Naive thymus-derived CD8-positive, alpha-beta T cell (primary cell): ENCODE measurements at places on chromosomes 2 and 18.

DNA sequence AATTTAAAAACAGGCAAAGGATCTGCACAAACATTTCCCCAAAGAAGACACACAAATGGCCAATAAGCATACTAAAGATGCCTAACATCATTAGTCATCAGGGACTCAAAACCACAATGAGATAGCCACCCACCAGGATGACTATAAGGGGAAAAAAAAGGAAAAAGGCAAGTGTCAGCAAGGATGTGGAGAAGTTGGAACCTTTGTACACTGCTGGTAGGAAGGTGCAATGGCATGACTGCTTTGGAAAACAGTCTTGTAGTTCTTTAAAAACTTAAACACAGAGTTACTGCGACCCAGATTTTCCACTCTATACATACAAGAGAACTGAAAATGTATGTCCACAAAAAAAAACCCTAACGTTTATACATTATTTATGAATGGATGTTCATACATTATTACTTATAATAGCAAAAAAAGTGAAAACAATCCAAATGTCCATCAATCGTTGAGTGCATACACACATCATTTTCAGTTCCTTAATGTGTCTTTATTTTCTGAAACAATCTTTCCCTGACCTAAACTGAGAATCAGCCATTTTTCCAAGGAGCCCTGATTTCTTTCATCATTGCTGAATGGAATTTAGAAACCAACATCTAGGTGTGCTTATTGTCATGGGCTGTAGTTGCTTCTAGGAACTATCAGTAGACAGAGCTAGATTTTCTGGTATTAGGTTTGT, 64.7 kb upstream of the TLK1 start:
- DNase-seq: no peak

DNA sequence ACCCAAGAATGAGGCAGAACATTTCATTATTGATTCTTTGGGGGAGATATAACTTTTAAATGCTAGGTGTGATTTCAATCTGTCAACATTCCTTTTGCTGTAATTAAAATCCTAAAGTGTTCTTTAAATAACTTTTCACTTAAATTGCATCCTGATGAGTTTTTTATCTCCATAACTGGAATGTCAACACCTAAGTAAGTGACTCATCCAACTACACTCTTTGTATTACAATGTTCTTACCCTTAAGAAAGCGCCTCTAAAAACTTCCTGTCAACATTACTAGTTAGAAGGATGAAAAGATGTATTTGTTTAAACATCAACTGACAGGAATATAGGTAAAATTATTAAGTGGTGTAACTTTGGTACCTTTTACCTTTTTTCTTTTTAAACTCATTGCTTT, 1657.0 kb downstream of the LRP1B start:
- DNase-seq: no peak

DNA sequence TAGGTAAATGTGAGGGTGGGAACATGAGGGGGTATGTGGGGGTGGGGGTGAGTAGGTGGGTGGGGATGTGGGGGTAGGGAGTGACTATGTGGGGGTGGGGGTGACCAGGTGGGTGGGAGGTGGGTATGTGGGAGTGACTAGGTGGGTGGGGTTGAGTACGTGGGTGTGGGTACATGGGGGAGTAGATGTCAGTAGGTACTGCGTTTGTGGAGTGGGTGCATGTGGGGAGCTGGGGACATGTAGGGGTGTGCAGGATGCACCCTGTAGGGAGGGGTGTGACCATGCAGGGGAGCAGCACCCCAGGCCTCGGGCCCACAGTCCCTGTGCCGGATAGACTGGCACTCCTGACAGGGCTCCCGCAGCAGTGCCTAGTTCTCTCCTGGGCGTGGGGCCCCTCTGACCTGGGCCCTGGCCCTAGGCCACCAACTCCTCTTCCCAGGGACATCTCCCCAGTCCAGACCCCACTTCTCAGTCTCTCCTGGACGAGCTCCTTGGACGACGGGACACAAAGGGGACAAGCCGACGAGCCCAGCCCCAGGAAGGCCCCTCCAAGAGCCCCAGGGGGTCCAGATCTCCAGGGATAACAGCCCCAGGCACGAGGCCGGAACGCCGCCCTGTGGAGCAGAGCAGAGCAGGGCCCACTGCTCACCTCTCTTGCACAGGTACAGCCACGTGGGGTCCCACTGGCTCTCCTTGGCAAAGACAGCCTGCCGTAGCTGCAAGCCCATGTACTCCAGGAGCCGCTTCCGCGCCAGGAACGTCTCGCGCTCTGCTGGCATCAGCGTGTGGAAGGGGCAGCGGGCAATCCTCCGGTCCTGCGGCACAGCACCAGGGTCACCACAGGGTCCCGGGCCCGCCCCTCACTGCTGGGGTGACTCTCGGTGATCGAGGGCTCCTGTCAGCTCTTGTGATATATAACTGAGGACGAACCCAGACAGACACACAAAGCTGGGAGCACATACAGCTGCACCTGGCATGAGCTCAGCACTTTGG, 58.2 kb downstream of the ANKMY1 start:
- no peak for DNase-seq

GRCh38 chr18:79577451-79578395, 101.9 kb upstream of the CTDP1 start:
- DNase-seq: no peak

DNA sequence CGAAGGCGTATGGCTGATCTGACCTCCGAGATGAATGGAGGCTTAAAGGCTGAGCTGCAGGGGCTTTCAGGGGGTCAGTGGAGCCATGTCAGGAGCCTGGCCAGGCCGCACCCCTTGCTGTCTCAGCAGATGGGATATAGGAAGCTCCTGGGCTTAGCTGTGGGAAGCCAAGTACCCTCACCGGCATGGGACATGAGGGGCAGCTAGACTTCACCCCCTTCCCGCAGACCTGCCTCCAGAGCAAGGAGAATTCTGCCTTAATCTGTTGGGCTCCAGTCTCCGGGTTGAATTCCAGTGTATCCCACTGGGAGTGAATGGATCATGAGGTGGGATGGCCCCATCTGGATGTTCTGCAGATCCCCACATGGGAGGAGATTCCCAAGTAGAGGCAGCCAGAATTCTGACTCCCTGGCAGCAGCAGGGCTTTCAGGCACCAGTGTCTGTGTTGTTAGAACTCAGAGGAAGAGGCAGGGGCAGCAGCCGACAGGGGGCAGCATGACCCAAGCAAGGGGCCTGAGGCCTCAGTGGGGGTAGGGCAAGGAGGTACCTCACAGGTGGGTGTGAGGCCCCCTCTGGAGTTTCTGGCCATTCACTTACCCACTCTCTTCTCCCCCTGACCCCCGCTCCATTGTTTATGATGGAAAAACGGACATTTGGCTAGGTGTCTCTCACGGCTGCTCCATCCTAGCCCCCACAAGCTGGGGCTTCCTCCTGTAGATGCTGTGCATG, 19.1 kb downstream of the CAPG start:
- peak; percentile 77 for DNase-seq

GRCh38 chr2:211170843-211171242, 614.4 kb downstream of the CPS1 start:
- DNase-seq: no peak

- peak; percentile 76 for DNase-seq
These were observed at the start of gene MYL12B for GRCh38 chr18:3261373-3262233. Gene MYL12B (plus strand): TSS chr18:3262133. CDS start chr18:3272899, 10,766 bp downstream.

DNA sequence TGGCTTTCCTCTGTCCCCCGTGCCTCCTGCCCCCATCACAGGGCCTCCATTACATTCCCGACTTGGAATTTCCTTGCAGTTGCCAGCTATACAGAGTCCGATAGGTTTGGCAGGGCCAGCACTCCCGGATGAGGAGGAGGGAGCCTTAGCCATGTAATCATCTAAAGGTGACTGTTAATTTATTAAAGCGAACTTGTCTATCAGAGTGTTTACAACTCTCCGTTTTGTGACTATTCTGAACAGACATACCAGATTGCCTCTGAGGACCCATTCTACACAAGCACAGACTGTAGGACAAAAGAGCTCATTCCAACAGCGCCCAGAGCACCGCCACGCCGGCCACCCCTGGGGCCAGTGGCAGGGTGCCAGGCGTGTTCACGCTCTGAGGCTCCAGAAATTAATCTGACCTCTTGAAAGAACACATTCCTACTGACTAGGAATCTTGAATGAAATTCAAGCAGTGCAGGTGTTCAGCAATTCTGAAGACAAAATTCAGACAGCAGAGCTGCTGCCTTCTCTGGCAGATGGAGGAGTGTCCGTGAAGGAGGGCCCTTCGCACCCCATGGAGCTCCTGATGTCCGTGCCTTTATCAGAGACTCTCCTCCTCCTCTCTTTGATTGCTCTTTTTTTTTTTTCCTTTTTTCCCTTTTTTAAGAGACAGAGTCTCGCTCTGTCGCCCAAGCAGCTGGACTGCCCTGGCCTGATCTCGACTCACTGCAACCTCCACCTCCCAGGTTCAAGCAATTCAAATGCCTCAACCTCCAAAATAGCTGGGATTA, 58.1 kb upstream of the RALBP1 start:
- DNase-seq: no peak

DNA sequence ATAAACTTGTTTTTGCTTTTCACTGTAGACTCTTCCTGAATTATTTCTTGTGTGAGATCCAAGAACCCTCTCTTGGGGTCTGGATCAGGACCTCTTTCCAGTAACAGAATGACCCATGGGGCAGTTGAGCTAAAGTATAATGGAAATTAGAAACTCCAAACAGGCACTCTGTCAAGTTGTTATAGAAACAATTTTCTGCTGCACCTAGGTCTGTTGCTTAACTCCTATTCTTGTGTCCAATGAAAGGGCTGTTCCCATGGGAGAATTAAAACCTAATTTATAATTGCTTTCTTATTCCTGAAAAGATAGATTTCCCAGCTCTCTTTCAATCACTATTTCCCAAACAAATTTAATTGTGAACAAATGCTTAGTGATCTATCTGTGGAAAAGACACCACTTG, 1341.3 kb upstream of the PIK3C3 start:
- DNase-seq: no peak
